ENCODE measurements at places on chromosomes 1 and 21. TPM values are rescaled to one million over a fixed set of nuclear protein-coding genes. Genes with fewer than 3 reads are reported as not detected.

CFHR5 gene
- total RNA-seq, result not detected

GRCh38 chr1:242216368-242216767 is 217.5 kb upstream of the MAP1LC3C start:
- no peaks in the 10 kb centered on the region for H3K27me3 ChIP-seq
- no peak for DNase-seq
- H3K4me1 ChIP-seq, result no peaks in the 10 kb centered on the region

- H3K4me3 ChIP-seq, result no peak overlapping the region
- H3K27ac ChIP-seq, result no peak overlapping the region
- no peaks in the 10 kb centered on the region for H3K36me3 ChIP-seq
Observed at GRCh38 chr1:115144176-115144575, 54.9 kb upstream of the TSPAN2 start.

UTS2 gene
- total RNA-seq, result 0.84 TPM

DNA sequence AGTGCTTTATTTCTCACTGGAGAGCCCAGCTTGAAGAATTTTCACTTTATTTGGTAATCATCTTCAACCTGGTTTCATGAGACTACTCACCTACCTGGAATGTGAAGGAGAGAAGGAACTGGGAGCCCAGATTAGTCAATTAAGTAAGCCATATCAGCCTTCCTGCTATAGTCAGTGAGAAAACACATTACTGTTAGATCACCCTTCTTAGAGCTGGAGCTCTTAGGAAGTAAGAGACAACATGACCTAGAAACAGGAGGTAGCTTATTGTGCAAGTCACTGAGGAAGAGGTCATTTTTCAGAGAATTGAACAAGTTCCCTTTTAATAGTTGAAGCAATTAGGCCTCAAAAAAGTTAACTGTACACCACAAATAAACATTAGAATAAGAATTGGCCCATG is 49.2 kb upstream of the TEKT2 start:
- no peaks in the 10 kb centered on the region for H3K27me3 ChIP-seq
- H3K4me3 ChIP-seq, result no peak overlapping the region
- H3K36me3 ChIP-seq, result no peaks in the 10 kb centered on the region

- DNase-seq, result no peak
- no peaks in the 10 kb centered on the region for H3K4me1 ChIP-seq
- H3K27ac ChIP-seq, result no peak overlapping the region
- peaks cover 15% of the 10 kb centered on the region for H3K27me3 ChIP-seq
Observed at GRCh38 chr1:156384007-156384406, 15.0 kb downstream of the RHBG start.

CORT gene
- total RNA-seq, result 1.7 TPM

DNA sequence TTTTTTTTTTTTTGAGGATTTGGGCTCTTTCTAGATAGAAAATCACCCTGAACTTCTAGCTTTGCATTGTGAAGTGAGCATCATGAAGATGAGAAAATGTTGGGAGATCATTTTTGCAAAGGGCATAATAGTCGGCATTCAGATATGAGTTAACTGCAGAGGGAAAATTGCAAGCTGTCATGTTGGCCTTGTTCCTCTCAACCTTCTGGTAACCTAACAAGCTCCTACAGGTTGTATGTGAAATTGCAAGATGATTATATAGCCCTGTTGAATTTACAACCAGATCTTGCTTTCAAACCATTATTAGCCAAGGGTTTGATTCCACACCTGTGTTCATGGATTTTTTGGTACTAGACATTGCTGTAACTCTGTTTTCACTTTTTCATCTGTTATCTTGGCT is 2.2 kb downstream of the ELOA start:
- no peaks in the 10 kb centered on the region for H3K36me3 ChIP-seq
- H3K4me3 ChIP-seq, result no peak overlapping the region
- H3K27ac ChIP-seq, result no peak overlapping the region
- no peaks in the 10 kb centered on the region for H3K27me3 ChIP-seq
- DNase-seq, result no peak
- no peaks in the 10 kb centered on the region for H3K4me1 ChIP-seq

- peaks cover 32% of the 10 kb centered on the region for H3K36me3 ChIP-seq
- DNase-seq, result no peak
- H3K27me3 ChIP-seq, result no peaks in the 10 kb centered on the region
- peak overlapping the region; percentile 48 for H3K4me3 ChIP-seq
- H3K27ac ChIP-seq, result peak overlapping the region; percentile 90
- H3K4me1 ChIP-seq, result peaks cover 10% of the 10 kb centered on the region
Observed at GRCh38 chr1:235972311-235972689, 92.6 kb downstream of the NID1 start.

GRCh38 chr1:23100074-23100748 is 68.4 kb downstream of the LUZP1 start:
- no peak overlapping the region for H3K4me3 ChIP-seq
- H3K4me1 ChIP-seq, result peaks cover 34% of the 10 kb centered on the region
- no peak for DNase-seq
- no peaks in the 10 kb centered on the region for H3K36me3 ChIP-seq

HUNK gene
- total RNA-seq, result 0.21 TPM

DNA sequence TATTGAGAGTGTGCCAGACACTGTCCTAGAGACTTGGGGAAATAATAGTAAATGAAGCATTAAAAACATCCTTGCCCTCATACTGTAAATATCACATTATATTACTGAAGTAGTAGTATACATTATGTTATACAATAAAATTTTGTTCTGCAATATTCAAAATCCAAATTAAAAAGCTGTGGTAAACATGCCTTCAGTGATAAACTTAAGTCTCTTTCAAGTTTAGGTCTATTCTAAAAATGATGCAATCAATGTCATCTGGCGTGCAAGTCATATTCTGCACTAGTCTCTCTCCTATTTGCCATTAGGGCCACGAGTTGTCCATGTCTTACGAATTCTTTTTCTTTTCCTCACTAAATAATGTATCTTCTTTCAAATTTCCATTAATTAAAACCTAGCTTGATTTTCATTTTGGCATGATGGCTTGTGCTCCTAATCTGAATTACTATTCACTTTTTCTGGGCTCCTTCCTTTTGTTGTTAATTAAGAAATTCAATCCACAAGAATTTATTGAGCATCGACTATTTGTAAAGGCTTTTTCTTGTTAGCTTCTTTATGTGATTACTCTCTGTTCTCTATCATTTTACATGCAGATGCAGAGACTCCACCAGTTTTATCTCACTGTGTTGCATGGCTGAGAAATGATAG is 130.7 kb downstream of the COQ8A start:
- DNase-seq, result no peak
- H3K36me3 ChIP-seq, result no peaks in the 10 kb centered on the region
- no peaks in the 10 kb centered on the region for H3K27me3 ChIP-seq
- H3K4me3 ChIP-seq, result no peak overlapping the region
- H3K4me1 ChIP-seq, result no peaks in the 10 kb centered on the region

DNA sequence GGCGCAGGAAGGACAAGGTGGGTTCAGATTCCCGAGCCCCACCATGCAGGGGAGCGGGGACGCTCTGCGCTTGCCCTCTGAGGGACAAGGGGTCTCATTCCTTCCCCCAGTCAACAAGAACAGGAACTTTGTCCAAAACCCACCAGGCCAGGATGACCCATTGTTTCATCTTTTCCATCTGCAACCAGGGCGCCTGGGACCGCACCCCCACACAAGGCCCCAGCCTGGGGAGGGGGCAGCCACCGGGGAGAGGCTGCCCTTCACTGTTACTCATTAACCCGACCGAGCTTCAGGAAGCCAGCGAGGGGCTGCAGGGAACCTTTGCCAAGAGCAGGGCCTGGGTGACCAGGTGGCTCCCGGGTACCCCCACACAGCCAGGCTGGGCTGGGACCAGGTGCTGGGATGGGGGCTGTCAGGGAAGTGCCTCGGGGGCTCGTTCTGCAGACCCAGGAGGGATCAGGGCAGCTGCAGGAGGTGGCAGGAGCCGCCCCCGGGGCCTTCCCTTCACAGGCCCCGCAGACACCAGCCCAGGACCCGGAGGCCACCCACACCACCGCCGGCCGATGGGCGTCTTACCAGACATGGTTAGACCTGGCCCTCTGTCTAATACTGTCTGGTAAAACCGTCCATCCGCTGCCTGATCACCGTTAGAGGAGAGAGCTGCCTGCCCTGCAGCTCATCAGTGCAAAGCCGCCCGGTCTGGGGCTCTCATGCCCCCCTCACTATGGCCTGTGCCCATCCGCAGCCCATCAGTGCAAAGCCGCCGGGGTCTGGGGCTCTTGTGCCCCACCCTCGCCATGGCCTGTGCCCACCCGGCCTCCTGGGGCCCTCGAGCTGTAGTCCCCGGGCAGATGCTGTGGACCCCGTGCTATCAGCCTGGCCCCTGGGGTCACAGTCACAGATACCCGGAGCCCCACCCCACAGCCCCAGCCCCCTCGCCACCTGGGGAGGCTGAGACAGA is 4.9 kb upstream of the TTLL10 start:
- no peaks in the 10 kb centered on the region for H3K27me3 ChIP-seq
- H3K36me3 ChIP-seq, result no peaks in the 10 kb centered on the region
- H3K4me3 ChIP-seq, result no peak overlapping the region
- DNase-seq, result no peak

DRAXIN gene
- 0.20 TPM for total RNA-seq

GRCh38 chr1:114756009-114756892 is 1.5 kb downstream of the CSDE1 start:
- peak overlapping the region; percentile 64 for H3K4me3 ChIP-seq
- peak overlapping the region; percentile 99 for H3K27ac ChIP-seq
- no peak for DNase-seq
- H3K36me3 ChIP-seq, result no peaks in the 10 kb centered on the region
- no peaks in the 10 kb centered on the region for H3K27me3 ChIP-seq

SYNJ1 gene
- 8.0 TPM for total RNA-seq

RPAP2 gene
- total RNA-seq, result 10.7 TPM

PLPPR5 gene
- not detected for total RNA-seq

LIPI gene
- not detected for total RNA-seq

DNA sequence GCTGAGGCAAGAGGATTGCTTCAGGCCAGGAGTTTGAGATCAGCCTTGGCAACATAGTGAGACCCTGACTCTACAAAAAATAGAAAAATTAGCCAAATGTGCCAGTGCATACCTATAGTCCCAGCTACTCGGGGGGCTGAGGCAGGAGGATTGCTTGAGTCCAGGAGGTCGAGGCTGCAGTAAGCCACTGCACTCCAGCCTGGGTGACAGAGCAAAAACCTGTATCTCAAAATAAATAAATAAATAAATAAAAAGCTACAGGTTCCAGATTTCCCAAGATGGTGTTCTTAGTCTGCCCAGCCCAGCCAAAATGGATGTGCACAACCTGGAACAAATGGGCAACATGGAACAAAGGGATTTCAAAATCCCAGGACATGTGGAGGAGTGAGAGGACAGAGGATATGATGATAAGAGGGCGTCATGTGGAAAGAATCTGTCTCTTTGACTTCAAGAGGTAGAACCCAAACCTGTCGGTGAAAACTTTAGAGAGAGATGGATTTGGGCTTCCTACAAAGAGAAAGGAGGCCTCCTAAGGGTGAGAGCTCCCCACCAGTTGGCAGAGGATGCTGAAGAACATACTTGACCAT is 3.2 kb downstream of the EDARADD start:
- DNase-seq, result no peak
- no peak overlapping the region for H3K4me3 ChIP-seq
- H3K36me3 ChIP-seq, result no peaks in the 10 kb centered on the region
- H3K27ac ChIP-seq, result no peak overlapping the region
- peaks cover 37% of the 10 kb centered on the region for H3K27me3 ChIP-seq
- no peaks in the 10 kb centered on the region for H3K4me1 ChIP-seq

DNA sequence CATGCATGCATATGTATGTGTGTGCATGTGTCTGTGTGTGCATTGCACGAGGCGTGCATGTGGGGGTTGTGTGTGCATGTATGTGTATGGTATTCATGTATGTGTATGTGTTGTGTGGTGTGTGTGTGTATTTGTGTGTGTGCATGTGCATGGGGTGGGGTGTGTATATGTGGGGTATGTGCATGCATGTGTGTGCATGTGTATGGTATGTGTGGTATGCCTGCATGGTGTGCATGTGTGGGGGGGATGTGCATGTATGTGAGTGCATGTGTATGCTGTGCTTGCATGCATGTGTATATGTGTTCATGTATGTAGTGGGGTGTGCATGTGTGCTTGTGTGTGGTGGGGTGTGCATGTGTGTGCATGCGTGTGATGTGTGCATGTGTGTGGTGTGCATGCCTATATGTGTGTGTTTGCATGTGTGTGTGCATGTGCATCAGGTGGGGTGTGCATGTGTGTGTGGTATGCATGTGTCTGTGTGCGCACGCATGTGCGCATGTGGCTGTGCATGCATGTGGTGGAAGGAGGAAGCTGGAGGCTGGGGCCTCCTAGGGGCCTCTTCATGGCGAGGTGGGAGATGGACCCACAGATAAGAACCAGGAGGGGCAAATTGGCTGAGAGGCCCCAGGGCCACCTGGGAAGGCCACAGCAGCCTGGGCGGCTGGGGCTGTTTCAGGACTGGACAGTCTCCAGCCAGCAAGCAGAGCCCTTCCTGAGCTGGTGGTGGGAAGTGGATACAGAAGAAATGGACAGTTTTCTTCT is 35.9 kb upstream of the ARF1 start:
- no peaks in the 10 kb centered on the region for H3K36me3 ChIP-seq
- peaks cover 16% of the 10 kb centered on the region for H3K27me3 ChIP-seq

DNA sequence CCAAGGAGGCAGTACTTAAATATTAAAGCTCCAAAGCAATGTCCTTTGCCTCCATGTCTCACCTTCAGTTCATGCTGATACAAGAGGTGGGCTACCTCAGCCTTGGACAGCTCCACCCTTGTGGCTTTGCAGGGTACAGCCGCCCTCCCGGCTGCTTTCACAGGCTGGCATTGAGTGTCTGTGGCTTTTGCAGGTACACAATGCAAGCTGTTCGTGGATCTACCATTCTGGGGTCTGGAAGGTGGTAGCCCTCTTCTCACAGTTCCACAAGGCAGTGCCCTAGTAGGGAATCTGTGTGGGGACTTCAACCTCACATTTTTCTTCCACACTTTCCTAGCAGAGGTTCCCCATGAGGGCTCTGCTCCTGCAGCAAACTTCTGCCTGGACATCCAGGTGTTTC is 324.8 kb downstream of the COL11A1 start:
- no peaks in the 10 kb centered on the region for H3K4me1 ChIP-seq
- H3K27ac ChIP-seq, result no peak overlapping the region
- H3K36me3 ChIP-seq, result no peaks in the 10 kb centered on the region
- DNase-seq, result no peak
- H3K4me3 ChIP-seq, result no peak overlapping the region
- no peaks in the 10 kb centered on the region for H3K27me3 ChIP-seq

CIART gene
- total RNA-seq, result 6.8 TPM

ABCA4 gene
- not detected for total RNA-seq

BNIPL gene
- total RNA-seq, result 1.3 TPM

DNA sequence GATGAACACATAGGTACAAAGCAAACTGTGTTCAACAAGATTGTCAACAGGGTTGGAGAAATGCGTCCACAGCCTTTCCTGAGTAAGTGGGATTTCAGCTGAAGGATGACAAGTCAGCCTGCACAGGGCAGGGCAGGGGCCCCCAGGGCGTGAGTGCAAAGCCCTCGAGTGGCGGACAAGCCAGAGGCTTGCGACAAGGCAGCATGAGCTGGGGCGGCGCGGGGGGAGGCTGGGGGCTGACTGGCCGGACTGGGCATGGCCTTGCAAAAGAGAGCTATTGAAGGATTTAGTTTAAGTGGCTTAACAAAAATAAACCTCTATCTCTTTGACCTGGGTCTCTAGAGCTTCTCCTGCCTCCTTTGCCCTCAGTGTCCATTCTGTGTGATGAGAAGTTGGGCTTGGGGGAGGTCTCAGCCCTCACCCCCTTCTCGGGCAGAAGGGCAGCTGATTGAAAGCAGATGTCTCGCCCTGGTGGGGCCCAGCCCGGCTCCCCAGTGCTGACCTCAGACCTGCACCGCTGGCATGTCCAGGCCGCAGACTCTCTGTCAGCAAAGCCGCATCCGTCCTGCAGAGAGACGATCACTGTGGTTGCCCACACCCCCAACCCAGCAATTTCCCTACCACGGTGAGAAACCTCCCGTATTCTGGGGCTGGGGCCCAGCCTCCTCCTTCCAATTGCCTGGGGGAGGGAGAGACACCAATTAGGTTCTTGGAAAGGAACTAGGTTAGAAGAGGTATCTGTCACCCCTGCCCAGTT is 24.3 kb upstream of the EPS8L3 start:
- H3K4me3 ChIP-seq, result no peak overlapping the region
- no peak overlapping the region for H3K27ac ChIP-seq
- H3K4me1 ChIP-seq, result peaks cover 55% of the 10 kb centered on the region
- H3K27me3 ChIP-seq, result no peaks in the 10 kb centered on the region
- no peak for DNase-seq
